Smooth muscle cell of the umbilical artery (primary cell): ENCODE measurements at places on chromosomes 1 and 21. TPM values are rescaled to one million over a fixed set of nuclear protein-coding genes. Genes with fewer than 3 reads are reported as not detected.

MYOG gene
- total RNA-seq: not detected in 2 replicates

OR2L3 gene
- total RNA-seq: not detected in 2 replicates

PCP4 gene
- not detected in 2 replicates for total RNA-seq

PRAMEF14 gene
- total RNA-seq: not detected in 2 replicates

IL12RB2 gene
- total RNA-seq: not detected in 2 replicates

GPR52 gene
- 0.59 and 1.1 TPM in 2 replicates for total RNA-seq

SYDE2 gene
- 13.2 and 21.1 TPM in 2 replicates for total RNA-seq

SPATA46 gene
- not detected in 2 replicates for total RNA-seq

PPM1J gene
- total RNA-seq: 0.59 and 1.6 TPM in 2 replicates

SYT6 gene
- not detected in 2 replicates for total RNA-seq

GUCA2A gene
- total RNA-seq: not detected in 2 replicates

COL16A1 gene
- 200 and 541 TPM in 2 replicates for total RNA-seq

BARHL2 gene
- not detected in 2 replicates for total RNA-seq

SPRR3 gene
- not detected in 2 replicates for total RNA-seq

TAS1R1 gene
- not detected in 2 replicates for total RNA-seq

CDKN2C gene
- total RNA-seq: 3.1 and 3.9 TPM in 2 replicates

DCST1 gene
- total RNA-seq: not detected in 2 replicates

TAL1 gene
- under 0.01 TPM in 1 of 2 replicates, not detected in the other for total RNA-seq

TSACC gene
- total RNA-seq: not detected in 2 replicates

RIMKLA gene
- under 0.01 and 0.05 TPM in 2 replicates for total RNA-seq

UTP11 gene
- 35.9 and 50.8 TPM in 2 replicates for total RNA-seq

C1orf210 gene
- total RNA-seq: not detected in 2 replicates

MAN1A2 gene
- total RNA-seq: 79.3 and 82.0 TPM in 2 replicates

AGO1 gene
- 11.9 and 26.8 TPM in 2 replicates for total RNA-seq

MPL gene
- total RNA-seq: not detected in 2 replicates

PRKAB2 gene
- 16.0 and 22.4 TPM in 2 replicates for total RNA-seq

TEX38 gene
- total RNA-seq: not detected in 2 replicates

NT5C1A gene
- not detected in 2 replicates for total RNA-seq

DMRTA2 gene
- total RNA-seq: under 0.01 and 0.05 TPM in 2 replicates

FCRL6 gene
- total RNA-seq: not detected in 2 replicates

LAPTM5 gene
- 0.14 TPM in 1 of 2 replicates, not detected in the other for total RNA-seq

S100A12 gene
- not detected in 2 replicates for total RNA-seq

ATG4C gene
- total RNA-seq: 9.5 and 12.4 TPM in 2 replicates

TSSK3 gene
- total RNA-seq: 0.30 TPM in 1 of 2 replicates, not detected in the other

IFI44 gene
- total RNA-seq: 7.8 and 17.2 TPM in 2 replicates

LCE1E gene
- 0.42 TPM in 1 of 2 replicates, not detected in the other for total RNA-seq

KCNJ9 gene
- total RNA-seq: not detected in 2 replicates

TMEM82 gene
- total RNA-seq: not detected in 2 replicates

SLC9C2 gene
- 0.30 and 0.46 TPM in 2 replicates for total RNA-seq

BCL2L15 gene
- total RNA-seq: under 0.01 and 0.18 TPM in 2 replicates

CA6 gene
- total RNA-seq: not detected in 2 replicates

ELAPOR1 gene
- 0.23 and 0.89 TPM in 2 replicates for total RNA-seq

ESPN gene
- 0.05 TPM in 1 of 2 replicates, not detected in the other for total RNA-seq

KRTAP10-6 gene
- total RNA-seq: not detected in 2 replicates

LRRC71 gene
- total RNA-seq: 0.37 TPM in 1 of 2 replicates, not detected in the other

TMEM269 gene
- not detected in 2 replicates for total RNA-seq

ADORA1 gene
- 5.7 and 12.8 TPM in 2 replicates for total RNA-seq

RAB42 gene
- total RNA-seq: 1.8 and 4.5 TPM in 2 replicates

TMEM59 gene
- 313 and 741 TPM in 2 replicates for total RNA-seq

PLEKHA6 gene
- 0.05 and 0.30 TPM in 2 replicates for total RNA-seq

PTPRU gene
- 33.2 and 51.7 TPM in 2 replicates for total RNA-seq

FHAD1 gene
- total RNA-seq: 0.42 and 0.59 TPM in 2 replicates

LCE2A gene
- total RNA-seq: not detected in 2 replicates
